ENCODE measurements at places on chromosomes 12 and 14.

- DNase-seq = no peak
These were observed 173.1 kb downstream of the FLRT2 start for GRCh38 chr14:85702997-85703396.

DNA sequence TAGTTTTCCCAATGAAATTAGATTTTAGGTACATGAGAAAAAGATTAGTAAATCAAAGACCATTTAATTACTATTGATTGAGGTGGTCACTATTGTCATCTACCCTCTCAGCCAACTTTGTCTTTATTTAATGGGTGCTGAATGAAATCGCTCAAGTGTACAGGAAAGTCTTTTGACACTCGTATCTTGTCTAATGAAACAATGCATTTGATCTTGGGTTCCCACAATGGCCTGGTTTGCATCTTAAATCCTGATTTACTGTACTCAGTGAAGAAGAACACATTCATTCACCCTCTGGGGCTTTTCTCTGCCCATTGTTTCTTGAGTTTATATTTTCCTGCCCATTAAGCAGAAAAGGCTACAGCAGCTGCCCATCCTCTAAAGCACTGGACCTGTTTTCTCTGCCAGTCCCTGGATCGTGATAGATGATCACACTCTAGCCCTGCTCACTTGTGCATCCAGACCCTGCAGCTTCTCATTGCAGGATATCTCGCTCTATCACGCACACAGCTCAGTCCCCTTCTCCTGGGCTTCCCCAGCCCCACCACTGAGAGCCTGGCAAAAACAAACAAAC, 1369.3 kb downstream of the AACS start:
- DNase-seq = no peak

GRCh38 chr12:51265024-51265423, 5.2 kb downstream of the SMAGP start:
- DNase-seq = no peak

DNA sequence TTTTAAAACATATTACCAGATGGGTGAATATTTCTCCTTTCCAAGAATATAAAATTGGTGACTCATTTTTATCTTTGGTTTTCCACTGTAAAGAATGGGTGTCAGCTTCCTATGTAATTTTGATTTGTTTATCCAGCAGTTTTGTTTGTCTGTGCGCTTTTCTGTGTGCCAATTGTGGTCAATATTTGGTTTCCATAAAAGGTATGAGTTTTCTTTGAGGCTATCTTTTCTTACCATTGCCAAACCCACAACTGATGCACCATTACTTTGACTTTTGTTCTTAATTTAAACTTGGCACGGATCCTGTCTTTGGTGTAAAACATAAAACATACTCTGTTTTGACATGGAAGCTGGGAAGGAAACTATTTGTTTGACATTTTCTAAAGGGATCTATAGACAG, 78.8 kb upstream of the NAV3 start:
- DNase-seq = no peak

- DNase-seq = no peak
These were observed 145.6 kb downstream of the ATP23 start for GRCh38 chr12:58086930-58087329.

- DNase-seq = no peak
These were observed 890 bp downstream of the KRT71 start for GRCh38 chr12:52552055-52552454.

GRCh38 chr12:94561943-94562411, 88.4 kb downstream of the TMCC3 start:
- no peak for DNase-seq

DNA sequence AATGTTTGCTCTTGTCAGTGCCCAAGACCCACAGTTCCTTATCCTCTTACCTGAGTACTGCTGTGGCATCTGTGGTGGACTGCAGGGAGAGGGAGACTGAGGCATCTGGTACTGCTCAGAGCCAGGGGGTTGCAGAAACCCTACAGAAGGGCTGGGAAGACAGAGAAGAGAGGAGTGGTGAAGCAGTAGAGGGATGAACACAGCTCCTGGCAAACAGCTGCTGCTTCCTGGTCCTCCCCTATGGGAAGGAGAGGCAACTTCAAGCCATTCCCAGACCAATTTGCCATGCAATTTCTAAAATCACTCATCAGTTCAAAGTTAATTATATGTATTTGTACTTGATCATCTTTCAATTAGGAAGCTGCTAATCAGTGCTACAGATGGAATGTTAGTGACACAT, 15.7 kb upstream of the STAC3 start:
- no peak for DNase-seq

- DNase-seq = no peak
These were observed 13.3 kb upstream of the KLHDC2 start for GRCh38 chr14:49754570-49755097.

- no peak for DNase-seq
These were observed 131.2 kb downstream of the SCARB1 start for GRCh38 chr12:124732275-124733075.

GRCh38 chr14:98186140-98186539, 1085.9 kb downstream of the BCL11B start:
- DNase-seq = no peak

DNA sequence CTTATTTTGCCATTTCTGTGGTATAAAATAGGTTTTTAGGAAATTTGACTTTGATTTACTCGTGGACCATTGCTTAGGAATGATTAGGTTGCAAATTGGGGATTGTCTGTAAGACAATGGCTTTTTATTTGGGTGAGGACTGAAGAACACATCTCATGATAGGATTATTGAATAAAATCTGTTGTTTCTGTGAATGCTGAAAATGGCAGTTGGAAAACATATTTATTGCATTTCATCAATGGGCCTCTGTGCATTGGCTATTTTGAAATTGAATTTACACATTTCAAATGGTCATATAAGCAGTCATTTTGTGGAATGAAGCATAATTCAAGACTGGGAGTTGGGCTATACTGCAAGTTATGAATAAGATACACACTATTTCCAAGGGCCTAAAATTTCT, 46.0 kb downstream of the FGD4 start:
- DNase-seq = no peak

GRCh38 chr12:84779169-84779568, 133.4 kb downstream of the SLC6A15 start:
- no peak for DNase-seq

- DNase-seq = no peak
These were observed 527.3 kb upstream of the CCDC196 start for GRCh38 chr14:65958664-65959562.

GRCh38 chr12:47947341-47947740, 16.1 kb upstream of the TMEM106C start:
- no peak for DNase-seq

DNA sequence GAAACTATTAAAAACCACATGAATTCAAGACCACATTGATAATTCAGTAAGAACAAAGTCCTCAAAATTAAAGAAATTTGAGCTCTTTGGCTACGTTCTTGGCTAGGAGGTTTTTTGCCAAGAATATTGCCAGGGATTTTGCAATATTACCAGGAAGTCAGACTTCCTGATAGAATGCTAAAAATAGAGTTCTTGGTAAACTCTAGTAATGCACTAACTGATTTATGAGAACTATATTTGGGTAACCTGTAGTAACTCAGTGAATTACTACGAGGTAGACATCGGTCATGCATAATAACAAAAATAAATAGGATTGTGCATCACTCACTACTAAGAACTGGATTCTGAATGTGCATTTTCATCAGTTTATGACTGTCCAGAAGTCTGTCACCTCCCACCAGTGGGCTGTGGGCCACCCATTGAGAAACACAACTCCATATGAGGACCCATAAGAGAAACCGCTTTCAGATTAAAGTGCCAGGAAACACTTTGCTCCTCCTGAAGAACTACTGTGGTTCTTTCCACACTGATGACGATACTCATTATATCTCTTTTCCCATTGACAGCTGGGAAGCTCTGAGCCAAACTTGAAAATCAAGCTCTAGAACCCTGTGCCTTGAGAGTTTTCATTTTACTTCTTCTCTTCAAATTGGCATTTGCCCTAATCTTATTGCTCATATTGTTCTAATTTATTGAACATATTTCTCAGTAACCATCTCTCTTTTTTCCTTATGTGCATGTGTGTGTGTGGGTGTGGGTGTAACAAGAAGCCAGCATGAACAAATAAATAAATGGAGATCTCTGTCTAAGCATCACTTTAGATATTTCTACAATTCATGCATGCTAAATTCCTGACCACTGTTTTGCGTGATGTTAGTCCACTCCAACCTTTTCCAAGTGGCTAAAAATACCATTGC, 116.6 kb downstream of the BCL11B start:
- DNase-seq = no peak

DNA sequence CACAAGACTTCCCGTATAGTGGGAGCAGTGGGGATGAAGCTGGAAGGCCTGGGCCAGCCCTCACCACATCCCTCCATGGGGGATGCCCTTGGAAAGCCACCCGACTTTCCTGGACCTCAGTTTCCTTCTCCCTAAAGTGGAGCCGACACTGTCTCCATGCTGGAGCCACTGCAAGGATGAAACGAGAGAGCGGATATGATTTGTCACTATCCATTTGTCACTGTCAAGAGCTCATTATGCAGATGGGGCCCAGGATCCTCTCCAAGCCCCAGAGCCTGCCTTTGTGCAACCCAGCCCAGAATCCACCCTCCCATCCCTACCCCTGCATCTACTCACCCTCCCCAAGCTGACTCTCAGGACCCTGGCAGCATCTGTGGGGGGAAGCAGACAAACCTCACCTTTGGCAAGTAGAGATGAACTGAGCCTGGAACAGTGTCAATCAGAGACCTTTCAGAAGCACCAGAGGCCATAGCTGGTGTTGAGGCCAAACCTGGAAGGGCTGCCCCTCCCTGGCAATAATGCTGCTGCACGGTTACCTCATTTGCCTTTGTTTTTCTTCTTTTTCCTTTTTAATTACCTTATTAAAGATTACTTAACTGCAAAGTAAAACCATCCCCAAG, 287.7 kb upstream of the RTL1 start:
- no peak for DNase-seq

DNA sequence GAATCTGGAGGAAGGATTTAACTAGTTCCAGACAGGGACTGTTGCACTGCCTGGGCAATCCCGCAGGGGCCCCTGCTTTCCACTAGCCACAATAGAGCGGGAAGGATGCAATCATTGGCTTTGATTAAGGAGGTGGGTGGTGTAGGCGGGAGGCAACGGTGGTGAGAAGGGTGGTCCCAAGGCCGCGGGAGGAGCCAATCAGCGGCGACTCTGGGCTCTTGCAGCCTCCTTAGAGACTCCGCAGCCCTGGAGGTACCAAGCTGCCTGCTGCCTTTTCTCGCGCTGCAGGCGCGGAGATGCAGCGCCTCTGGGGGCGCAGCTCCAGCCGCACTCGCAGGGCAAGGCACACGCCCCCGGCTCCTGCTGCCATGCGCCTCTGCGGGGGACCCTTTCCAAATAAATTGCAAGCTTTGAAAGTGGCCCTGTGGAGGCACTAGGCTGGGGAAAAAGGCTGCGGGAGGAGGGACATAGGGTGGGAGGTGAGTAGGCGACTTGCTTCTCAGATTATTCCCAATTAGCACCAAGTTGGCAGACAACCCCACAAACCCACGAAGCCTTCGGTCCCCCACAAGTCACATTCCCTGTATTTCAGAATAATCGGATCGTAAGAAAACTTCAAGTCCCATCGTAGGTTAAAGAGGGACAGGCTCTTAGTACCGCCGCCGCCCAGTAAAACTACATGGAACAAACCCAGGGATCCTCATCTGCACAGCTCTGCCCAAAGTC, 858 bp upstream of the KCNA1 start:
- no peak for DNase-seq

GRCh38 chr12:70645494-70646317, 8.5 kb upstream of the PTPRB start:
- DNase-seq = no peak

GRCh38 chr12:57173089-57173488, 25.7 kb upstream of the LRP1-AS start:
- DNase-seq = peak; percentile 9

DNA sequence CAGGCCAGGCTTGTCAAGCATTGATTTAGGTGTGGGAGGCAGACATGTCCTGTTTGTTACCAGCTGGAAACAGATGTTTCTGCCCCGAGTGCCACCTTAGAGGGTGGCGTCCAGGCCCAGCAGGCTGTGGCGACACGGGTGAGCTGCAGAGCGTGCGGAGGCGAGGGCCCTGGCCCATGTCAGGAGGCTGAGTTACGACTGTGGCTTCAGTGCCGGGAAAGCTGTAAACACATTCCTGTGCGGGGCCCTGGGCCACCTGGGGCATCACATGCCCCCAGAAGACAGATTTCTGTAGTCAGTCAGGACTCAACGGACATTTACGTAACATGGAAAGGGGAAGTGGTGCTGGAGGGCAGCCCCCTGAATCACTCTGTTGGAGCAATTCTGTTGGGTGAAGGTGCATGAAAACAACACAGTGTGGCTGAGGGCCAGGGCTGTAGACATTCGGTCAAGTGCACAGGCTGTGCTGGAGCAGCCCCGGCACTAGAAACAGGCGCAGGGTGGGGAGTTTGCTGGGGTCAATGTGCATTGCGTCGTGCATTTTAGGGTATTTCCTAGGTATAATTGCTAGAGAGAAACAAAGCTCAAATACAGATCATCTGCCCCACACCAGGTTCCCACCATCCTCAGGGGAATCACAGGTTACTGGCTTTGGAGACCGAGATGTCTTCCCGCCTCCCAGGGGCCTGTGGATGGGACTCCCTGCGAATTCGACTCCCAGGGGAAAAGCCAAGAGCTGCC, 291.8 kb downstream of the TMEM121 start:
- no peak for DNase-seq

- no peak for DNase-seq
These were observed 283 bp upstream of the PSMB11 start for GRCh38 chr14:23041729-23042128.

DNA sequence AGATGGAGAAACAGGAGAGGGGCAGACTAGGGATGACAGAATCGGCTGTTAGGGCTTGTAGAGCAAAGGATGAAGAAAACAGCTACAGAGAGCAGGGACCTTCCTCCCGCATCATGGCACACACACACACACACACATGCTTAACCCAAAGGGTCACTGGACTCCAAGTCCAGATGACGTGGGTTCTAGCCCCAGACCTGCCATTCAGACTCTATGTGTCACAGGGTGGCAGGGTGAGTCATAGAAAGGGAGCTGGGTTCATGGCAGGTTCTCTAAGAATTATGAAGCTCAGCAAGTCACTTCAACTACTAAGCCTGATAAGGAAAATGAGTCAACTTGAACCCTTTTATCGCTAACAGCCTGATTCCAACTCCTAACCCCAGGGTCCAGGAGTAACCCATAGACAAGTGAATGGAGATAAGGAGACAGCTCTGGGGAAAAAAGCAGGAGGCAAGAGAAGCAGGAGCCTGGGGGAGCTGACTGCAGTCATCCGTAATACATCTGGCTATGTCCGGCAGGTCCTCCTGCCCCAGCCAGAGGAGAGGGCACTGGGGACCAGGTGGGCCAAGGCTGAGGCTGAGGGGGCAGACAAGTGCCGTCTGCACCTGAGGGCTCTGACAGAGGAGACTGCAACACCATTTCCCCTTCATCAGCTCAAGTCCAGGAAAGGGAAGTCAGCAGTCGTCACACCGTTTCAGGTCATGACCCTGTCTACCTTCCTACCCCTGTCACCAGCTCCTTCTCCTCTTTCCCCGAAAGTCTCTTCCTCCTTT, 3.6 kb upstream of the TNFRSF1A start:
- no peak for DNase-seq

GRCh38 chr14:104104076-104104901, 18.8 kb downstream of the ASPG start:
- no peak for DNase-seq

GRCh38 chr14:22537436-22538310, 51.4 kb downstream of the DAD1 start:
- no peak for DNase-seq

All from T-cell (primary cell).